ENCODE measurements at places on chromosomes 2 and 18.

GRCh38 chr2:17146358-17146757 is 371.9 kb downstream of the RAD51AP2 start:
- DNase-seq: no peak

- no peak for DNase-seq
These were observed 34.5 kb downstream of the FARP2 start for GRCh38 chr2:241390301-241391206.

GRCh38 chr2:25339791-25340180 is 1.9 kb downstream of the DNMT3A start:
- DNase-seq: no peak

- DNase-seq: no peak
These were observed 58.2 kb upstream of the ZEB2 start for GRCh38 chr2:144578099-144578498.

- DNase-seq: no peak
These were observed 31.0 kb upstream of the GLI2 start for GRCh38 chr2:120704696-120705095.

- DNase-seq: no peak
These were observed 87.4 kb upstream of the CAPN13 start for GRCh38 chr2:30894498-30895119.

DNA sequence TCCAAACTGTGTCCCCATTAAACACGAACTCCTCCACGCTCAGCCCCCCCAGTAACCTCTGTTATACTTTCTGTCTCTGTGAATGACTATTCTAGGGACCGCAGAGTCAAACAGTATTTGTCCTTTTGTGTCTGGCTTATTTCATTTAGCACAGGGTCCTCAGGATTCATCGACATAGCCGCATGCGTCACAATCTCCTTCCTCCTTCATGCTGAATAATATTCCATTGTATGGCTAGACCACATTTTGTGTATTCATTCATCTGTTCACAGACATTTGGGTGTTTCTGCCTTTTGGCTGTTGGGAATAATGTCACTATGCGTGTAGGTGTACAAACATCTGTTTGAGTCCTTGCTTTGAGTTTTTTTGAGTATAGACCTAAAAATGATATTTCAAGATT is 80.9 kb downstream of the SH3RF3 start:
- DNase-seq: no peak

DNA sequence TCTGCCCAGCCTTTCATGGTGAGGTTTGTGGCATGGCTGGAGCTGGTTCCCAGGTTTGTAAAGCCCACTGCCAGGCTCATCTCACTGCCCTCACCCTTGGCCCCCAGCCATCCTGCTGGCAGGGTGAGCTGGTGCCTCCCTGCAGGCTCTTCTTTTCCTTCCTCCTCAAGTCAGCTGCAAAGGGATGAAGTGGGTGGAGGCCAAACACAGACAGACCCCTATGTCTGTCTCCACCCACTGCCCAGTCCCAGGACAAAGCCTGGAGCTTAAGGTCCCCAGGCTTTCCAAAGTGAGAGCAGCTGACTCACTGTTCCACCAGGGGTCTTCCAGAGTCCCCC is 92.0 kb downstream of the TNS1 start:
- no peak for DNase-seq

DNA sequence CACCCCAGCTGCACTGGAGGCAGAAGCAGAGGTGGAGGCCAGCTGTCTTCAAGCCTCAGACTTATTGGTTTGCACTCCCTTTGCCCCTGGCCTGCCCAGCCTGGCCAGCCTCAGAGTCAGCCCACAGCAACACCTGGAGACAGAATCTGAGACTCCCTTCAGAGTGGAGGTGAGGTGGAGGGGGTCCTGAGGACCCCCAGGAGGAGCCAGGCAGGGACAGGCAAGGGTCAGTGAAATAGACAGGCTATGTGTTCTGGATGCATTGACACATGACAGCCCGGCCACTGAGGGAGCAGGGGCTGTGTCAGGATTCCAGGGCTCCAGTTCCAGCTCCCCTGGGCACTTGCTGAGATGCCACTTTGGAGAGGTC is 309.7 kb downstream of the MYCN start:
- DNase-seq: no peak

DNA sequence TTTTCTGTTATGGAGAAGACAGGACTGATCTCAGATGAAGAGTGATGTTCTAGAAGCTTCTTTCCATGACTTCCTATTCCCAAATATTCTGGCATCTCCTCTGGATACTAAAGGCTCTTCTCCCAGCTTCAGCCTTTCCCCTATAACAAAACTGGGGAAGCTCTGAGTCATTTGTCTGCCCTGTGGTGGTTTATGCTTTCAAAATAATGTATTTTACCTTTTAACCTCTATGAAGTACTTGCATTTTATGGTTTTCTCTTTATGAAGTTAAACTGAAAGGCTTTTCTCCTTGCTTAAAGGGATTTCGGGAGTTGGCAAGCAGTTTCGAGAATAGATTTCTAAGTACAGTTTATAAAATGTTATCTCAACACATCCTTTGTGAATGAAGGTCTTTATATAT is 104.4 kb downstream of the TANC1 start:
- no peak for DNase-seq

DNA sequence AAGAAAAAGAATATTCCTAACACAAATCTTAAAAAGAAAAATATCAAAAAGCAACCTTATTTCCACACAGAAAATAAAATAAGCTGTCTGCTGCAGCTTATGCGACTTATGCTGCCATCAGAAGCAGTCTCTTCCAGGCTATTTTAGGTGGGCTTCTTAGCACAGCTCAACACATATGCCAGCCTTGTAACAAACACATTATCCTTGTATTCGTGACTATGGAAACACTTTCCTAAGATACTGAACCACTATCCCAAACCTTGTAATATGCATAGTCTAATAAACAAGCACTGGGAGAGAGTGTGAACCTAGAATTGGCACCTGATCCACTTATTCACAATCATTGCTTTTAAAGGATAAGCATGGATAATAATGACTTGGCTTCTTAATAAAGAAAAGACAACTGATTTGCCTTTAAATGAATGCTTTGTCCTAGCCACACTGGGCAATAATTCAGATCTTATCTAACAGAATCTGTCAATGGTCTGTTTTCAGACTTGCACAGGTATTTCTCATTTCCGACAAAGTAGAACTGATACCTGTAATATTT is 40.0 kb upstream of the RNU4ATAC start:
- no peak for DNase-seq

- no peak for DNase-seq
These were observed 84.8 kb upstream of the RND3 start for GRCh38 chr2:150572194-150572766.

DNA sequence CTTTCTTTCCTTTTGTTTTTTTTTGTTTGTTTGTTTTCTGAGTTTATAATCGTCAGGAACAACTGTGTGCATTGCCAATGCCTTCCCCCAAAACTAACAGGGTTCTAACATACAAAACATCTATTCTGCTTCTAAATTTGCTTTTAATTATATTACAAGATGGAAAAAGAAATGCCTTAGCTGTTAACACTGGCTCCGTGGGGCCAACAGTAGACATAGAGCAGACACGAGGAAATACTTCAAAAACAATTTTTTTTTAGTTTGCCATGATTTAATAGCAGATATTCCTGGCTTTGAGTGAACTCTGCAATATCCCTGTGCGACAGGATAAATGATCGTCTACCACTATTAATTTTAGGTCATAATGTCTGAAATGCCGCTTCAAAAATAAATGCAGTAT is 153.3 kb upstream of the HNRNPA3 start:
- no peak for DNase-seq

DNA sequence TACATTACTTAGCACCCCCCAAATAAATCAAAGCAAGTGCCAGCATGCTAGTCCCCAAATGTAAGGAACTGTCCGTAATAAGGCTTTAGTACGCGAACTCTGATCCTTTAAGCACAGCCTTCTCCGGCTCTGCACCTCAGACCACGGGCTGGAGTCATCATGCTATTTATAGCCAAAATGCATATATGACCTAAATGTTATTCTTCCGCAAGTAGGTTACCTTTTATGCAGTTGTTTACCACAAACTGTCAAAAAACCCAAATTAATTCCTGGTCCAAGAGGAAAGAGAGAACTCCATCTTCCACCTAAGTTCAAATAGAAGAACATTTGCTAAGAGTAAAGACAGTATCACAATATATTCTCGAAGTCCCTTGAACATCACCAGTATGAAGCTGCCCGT is 42.7 kb downstream of the ZNF516 start:
- DNase-seq: no peak

All from KG1 (cell line).